Left lung (tissue), 14 donors: ENCODE measurements at places on chromosomes 3 and 15. TPM values are rescaled to one million over a fixed set of nuclear protein-coding genes. Genes with fewer than 3 reads are reported as not detected.
A peak's percentile ranks its signal among the peaks of the same experiment; 100 is the strongest.

- no peak for DNase-seq
These were observed 44.0 kb downstream of the CD200 start for GRCh38 chr3:112376992-112377391.

- DNase-seq = no peak
These were observed 1006.5 kb downstream of the TBL1XR1 start for GRCh38 chr3:176190755-176191154.

Gene BSN
- 0.26 TPM for total RNA-seq

- no peak for DNase-seq
These were observed 44.1 kb upstream of the WWTR1 start for GRCh38 chr3:149701977-149702350.

DNA sequence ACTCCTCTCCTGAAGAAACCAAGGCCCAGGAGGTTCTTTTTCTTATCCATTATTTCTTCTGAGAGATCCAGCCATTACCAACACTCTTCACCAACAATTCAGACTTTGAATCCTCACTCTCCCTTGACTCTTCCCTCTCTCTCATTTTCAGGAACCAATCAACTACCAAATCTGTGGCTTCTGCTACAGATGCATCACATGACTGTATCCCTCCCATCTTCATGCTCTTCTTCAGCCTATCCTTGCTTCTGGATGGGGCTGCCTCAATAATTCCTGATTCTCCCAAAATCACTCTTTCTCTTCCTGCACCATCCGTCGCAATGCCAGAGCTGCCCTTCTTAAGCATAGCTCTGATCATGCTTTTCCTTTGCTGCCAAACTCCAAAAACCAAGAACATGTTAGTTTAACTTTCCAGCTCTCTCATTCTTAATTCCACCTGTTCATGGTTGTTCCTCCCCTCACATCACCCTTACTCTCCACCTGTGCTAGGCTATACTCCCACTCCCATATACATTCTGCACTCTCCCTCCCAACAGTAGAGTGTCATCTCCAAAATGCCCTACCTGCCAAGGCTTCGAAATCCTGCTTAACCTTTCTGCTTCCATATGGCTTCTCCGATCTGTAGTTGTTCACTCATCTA, 13.5 kb downstream of the PLD1 start:
- no peak for DNase-seq

Gene UCN2
- 0.37 TPM for total RNA-seq

- DNase-seq = no peak
These were observed 4.9 kb downstream of the MAN2A2 start for GRCh38 chr15:90907838-90908507.

DNA sequence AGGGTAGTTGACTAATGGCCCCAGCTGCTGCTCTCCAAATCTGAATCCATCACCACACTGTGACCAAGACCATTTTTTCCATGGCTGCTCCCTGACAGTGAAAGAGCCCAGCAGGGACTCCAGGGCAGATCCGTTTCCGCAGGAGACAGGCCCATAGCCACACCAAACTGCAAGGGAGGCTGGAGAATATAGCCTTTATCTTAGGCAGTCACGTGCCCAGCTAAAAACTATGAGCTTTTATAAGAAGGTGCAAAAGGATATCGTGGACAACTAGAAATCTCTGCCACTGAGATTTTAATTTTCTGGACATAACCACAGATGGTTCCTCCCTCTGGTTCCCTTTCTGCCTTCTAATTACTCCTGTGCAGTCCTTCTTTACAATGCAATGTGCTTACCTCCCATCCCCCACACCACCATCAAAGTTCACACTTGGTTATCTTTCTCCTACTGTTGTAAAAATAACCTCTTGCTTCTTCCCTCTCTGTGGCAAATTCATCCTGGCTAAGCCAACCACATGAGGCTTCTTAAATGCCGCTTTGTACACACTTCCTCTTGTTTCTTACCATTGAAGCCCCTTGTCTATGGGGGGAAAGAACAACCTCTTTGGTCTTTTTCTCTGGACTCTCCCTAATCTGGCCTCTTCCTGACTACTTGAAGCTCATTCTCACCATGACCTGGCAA, 233.7 kb downstream of the SHQ1 start:
- DNase-seq = no peak

DNA sequence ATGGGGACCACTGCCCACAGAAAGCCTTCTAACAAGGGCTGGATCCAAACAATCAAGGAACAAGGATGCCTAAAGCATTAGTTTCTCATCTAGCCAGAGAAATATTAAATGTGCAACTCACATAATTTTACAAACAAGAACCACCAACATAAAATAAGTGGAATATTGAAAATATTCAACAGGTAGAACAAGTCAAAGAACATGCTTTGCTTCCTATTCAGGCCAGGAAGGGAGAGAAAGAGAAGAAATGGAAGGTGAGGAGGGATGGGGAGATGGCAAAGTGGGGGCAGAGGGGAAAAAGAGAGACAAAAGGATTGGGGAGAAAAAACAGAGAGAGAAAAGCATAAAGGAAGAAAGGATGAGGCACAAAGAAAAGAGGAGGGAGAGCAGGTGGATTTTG, 63.1 kb downstream of the SLC12A8 start:
- no peak for DNase-seq

- DNase-seq = no peak
These were observed 583.3 kb upstream of the PPP2R3A start for GRCh38 chr3:135382188-135382587.

DNA sequence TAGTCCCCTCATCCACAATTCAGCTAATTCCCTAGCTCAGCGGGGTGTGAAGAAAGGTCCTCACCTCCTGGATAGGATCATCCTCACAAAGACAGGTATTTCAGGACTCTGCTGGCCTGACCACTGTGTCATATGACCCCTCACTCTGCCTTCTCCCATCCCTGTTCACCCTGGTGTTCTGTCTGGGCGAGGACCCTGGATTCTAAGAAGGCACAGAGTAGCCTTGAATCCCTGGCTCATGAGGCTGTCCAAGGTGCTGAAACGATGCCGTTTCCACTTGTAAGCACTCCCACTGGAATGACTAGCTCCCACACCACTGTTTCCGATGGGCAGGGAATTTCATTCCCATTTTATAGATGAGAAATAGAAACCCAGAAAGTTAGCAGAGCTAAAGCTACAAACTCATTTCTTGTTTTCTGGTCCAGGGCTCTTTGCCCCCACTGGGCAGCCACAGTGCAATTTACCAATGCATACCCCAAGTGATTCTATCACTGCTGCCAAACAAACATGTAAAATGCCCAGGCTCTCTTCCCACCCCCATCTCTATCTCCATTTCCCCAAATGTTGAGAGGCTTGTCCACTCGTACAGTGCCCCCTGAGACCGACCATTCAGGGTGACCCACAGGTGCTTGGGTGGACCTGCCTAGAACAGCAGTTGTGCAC, 83.2 kb downstream of the RAB11A start:
- DNase-seq = no peak

GRCh38 chr3:158801201-158801600, 653 bp upstream of the MFSD1 start:
- no peak for DNase-seq

Gene TMEM212
- total RNA-seq = 2.3 TPM

Gene RTP1
- total RNA-seq = not detected

DNA sequence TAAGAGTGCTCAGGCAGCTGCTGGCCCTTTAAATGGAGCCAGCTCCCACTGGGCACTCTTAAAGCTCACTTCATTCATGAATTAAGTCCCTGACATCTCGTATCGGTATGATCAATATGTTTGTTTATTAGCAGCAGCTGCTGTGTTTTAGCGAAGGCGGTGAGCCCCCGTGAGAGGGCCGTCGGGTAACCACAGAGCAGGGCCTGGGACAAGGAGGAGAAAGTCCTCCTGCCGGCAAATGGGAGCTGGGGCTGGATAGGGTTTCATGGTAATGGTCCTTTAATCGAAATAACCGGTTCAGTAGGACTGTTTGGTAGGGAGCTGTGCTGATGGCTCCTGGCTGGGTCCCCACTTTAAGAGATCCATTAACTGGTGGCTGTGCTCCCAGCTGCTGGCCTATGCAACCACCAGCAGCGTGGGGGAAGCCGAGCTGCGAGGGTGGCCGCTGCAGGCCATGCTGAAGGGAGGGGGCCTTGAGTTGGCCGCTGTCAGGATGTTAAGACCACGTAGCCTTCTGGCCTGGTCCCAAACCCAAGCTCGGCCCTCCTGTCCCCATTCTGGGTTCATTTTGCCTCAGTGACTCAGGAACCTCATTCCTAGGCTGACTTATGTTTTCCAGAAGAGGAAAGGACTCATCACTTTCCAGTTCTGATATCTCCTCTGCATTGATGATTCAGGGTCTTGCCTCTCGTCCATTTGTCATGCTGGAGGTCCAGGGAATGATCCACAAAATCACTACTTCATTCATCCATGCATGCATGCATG, 67.6 kb upstream of the NTRK3 start:
- DNase-seq = no peak

DNA sequence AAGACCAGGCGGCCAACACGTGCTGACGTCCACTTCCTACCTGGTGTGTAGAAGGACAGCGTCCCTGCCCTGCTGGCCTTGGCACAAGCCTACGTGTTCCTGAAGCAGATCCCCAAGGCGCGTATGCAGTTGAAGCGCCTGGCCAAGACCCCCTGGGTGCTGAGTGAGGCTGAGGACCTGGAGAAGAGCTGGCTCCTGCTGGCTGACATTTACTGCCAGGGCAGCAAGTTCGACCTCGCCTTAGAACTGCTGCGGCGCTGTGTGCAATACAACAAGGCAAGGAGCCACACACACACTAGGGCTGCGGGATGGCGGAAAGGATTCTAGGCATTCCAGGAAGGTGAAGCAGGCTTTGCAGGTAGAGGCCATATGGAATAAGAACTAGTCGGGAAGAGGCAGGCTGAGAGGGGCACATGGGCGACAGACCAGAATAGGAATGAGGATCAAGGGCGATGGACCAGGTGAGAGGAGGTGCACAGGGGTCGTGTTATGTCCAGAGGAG, 15.9 kb downstream of the CSRNP1 start:
- DNase-seq = no peak

Gene TSC22D2
- 25.9 TPM for total RNA-seq

GRCh38 chr3:195129644-195130492, 141.1 kb downstream of the XXYLT1 start:
- no peak for DNase-seq

Gene MCF2L2
- total RNA-seq = 0.41 TPM

GRCh38 chr15:90558171-90558573, 28.4 kb downstream of the CRTC3 start:
- no peak for DNase-seq

DNA sequence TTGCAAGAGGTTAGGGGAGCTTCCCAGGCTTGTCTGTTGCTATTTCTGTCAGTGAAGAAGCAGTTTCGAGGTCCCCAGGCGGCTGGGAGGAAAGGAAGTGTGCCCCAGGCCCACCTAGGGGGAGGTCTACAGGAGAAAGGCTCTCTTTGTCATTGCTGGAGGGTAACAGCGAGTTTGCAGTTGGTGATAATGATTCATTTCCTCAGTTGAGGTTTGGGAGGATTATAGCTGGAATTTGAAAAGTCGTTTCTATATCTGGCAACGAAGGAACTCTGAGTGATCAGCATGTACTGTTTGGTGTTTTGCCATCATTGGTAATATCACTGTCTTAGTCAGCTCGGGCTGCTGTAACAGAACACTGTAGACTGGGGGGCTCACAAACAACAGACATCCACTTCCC, 65.5 kb upstream of the UBE3A start:
- DNase-seq = no peak

- no peak for DNase-seq
These were observed 6.4 kb downstream of the HES1 start for GRCh38 chr3:194142156-194142910.

- no peak for DNase-seq
These were observed 551.5 kb downstream of the FOXP1 start for GRCh38 chr3:71031914-71032521.

DNA sequence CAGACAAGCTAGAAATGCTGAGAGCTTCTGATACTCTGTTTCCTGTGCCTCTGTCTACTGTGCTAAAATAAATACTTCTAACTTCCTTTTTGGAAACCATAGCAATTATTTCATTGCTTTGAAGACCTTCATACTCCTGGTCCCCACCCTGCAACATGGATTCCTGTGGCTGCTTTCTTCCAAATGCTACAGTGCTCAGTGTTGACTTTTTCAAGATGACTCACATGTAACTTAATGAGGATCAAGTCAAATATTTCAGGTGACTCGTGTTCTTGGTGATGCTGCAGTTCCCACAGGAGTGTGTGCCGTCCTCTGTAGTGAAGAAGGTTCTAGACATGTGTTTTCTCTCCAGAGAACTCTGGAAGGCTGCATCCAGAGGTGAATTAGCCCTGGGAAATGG, 288.6 kb downstream of the CLSTN2 start:
- no peak for DNase-seq

DNA sequence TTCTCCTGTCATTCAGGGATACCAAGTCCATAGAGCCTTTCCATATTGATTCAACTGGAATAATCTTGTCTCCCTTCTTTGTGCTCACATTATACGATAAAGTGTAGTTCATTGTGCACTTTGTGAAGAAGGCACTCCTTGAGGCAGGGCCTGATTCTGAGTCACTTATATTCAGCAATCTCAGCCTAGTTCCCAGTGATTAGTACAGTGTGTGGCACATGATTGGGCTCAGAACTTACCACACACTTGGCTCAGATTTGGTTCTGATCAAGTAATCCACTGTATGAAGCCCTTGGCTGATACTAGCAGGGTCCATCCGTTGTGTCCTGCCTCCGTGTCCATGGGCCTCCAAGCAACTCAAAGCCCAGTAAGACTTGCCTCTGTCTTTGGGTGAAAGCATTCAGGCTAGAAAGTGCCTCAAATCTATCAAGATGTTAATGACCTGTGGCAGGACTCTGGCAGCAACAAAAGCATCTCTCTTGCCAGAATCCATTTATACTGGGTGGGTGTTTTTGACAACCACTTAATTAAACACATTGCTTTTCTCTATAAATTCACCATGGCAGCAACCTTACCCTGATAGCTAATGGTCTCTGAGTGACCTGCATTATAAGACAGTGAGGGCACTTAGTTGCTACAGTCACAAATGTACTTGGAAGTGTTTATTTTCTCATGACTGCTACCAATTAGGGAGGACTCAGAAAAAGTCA, 51.3 kb downstream of the TPRG1 start:
- DNase-seq = no peak

GRCh38 chr3:55074796-55075195, 146.9 kb upstream of the LRTM1 start:
- no peak for DNase-seq

GRCh38 chr15:89293012-89293411, 41.6 kb downstream of the POLG start:
- DNase-seq = no peak

- DNase-seq = peak; percentile 95
These were observed 77.2 kb downstream of the TBC1D2B start for GRCh38 chr15:78000091-78000926.

DNA sequence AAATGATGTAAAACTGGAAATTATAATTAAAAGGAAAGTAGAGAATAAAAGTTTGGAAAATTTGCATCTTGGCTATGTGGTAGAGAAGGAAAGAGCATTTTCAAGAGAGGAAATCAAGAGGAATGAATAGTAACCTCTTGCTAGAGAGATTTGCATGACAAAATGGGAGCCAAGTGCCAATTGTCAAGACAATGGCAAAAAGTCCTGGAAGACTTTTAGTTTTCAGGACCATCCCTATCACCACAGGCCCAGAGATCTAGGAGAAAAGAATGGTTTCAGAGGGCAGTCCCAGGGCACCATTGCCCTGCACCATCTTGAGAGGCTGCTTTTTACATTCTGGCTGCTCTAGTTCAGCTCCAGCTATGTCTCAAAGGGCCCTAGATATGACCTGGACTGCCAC, 1427.6 kb downstream of the ZPLD1 start:
- DNase-seq = no peak

GRCh38 chr3:123081718-123082369, 15.0 kb downstream of the PDIA5 start:
- no peak for DNase-seq

- peak; percentile 22 for DNase-seq
These were observed 124.2 kb upstream of the ADPGK start for GRCh38 chr15:72907733-72908132.
